Activated CD4-positive, alpha-beta memory T cell treated with anti-CD3 and anti-CD28 coated beads, Interleukin-2, amount 10 ng/mL, durations not matched to agents 7 days and 5 days (primary cell): ENCODE measurements at places on chromosomes 13 and 19. TPM values are rescaled to one million over a fixed set of nuclear protein-coding genes. Genes with fewer than 3 reads are reported as not detected.

DNA sequence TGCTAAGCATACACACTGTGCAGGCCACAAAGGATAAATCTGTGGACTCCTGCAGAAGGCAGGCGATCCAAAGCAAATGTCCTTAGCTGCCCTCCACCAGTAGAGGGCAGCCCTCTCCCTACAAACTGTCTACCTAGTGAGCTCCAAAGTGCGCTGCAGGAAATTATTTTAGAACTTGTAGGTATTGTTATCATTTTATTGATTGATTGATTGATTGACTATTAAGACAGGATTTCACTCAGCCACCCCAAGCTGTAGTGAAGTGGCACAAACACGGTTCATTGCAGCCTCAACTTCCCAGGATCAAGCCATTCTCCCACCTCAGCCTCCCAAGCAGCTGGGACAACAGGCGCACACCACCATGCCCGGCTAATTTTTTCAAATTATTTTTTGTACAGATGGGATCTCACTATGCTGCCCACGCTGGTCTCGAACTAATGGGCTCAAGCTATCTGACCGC is 37.3 kb downstream of the RNF6 start:
- DNase-seq: peak; percentile 78

PCSK4 gene
- total RNA-seq: 2.5 TPM

GRCh38 chr13:69101841-69102240 is 1005.8 kb upstream of the ATXN8OS start:
- DNase-seq: no peak

GRCh38 chr19:30437869-30438268 is 65.7 kb downstream of the ZNF536 start:
- no peak for DNase-seq

PTPRS gene
- not detected for total RNA-seq

GRCh38 chr13:111153977-111154332 is 38.8 kb downstream of the ARHGEF7 start:
- DNase-seq: no peak

DNA sequence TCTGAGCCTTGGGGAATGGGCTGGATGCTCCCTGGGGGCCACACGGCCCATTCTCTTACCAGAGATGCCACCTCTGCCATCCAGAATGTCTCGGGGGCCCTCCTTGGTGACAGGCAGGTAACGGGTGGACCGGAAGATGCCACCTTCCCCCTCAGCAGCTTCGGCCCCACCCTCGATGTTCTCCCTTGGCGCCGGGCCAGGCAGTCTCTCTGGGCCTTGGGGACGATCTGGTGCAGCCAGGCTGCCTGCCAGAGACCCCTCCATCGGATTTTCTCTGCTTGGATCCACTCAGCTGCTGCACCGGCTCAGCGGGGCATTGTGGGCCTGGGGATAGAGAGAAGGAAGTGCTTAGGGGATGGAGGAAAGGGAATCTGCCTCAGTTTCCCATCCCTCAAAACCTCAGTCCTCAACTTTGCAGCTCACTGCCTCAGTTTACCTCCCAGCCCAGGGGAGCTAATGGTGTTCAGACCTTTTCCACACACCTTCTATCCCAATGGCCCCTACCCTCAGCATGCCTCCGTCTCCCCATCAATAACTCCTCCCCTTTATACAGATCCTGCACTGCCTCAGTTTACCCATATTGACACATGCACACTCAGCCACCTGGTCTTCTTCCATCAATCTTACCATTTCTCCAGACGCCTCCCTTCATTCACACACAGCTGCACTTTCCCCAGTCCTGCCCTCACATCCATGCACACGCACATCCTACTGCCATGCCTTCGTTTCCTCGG is 1.5 kb downstream of the WIZ start:
- no peak for DNase-seq

C19orf38 gene
- 1.8 TPM for total RNA-seq

LIM2 gene
- not detected for total RNA-seq
